Activated CD8-positive, alpha-beta T cell treated with anti-CD3 and anti-CD28 coated beads, Interleukin-2, amount 10 ng/mL, durations not matched to agents 7 days and 5 days (primary cell): ENCODE measurements at places on chromosomes 11 and 22. TPM values are rescaled to one million over a fixed set of nuclear protein-coding genes. Genes with fewer than 3 reads are reported as not detected.

DNA sequence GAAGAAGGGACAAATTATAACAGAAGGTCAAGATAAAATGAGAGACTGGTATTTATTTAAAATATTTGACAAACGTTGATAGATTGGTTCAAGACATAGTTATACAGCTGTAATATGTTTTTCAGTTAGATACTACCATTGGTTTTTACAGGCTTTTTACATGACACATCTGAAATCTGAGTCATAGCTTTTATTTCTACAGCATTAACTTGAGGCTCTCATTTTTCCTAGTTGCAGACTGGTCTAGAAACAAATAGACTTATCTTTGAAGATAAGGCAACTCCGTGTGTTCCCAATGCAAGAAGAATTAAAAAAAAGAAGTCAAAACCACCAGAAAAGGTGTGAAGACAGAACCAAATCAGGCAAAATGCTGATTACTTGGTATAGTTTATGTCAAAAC is 31.3 kb downstream of the CEP57 start:
- no peaks in the 10 kb centered on the region for H3K27me3 ChIP-seq
- no peak overlapping the region for H3K27ac ChIP-seq
- H3K36me3 ChIP-seq, result peaks cover 58% of the 10 kb centered on the region
- no peak for DNase-seq
- no peak overlapping the region for H3K4me3 ChIP-seq
- H3K4me1 ChIP-seq, result no peaks in the 10 kb centered on the region

The PRMT3 gene
- 19.9 TPM for total RNA-seq

The COX8A gene
- total RNA-seq, result 569 TPM

The SYT8 gene
- total RNA-seq, result not detected

- no peak overlapping the region for H3K27ac ChIP-seq
- H3K27me3 ChIP-seq, result peaks cover 7% of the 10 kb centered on the region
Measured at GRCh38 chr11:11135820-11136476, 217.1 kb downstream of the CSNK2A3 start.

The HBD gene
- not detected for total RNA-seq

DNA sequence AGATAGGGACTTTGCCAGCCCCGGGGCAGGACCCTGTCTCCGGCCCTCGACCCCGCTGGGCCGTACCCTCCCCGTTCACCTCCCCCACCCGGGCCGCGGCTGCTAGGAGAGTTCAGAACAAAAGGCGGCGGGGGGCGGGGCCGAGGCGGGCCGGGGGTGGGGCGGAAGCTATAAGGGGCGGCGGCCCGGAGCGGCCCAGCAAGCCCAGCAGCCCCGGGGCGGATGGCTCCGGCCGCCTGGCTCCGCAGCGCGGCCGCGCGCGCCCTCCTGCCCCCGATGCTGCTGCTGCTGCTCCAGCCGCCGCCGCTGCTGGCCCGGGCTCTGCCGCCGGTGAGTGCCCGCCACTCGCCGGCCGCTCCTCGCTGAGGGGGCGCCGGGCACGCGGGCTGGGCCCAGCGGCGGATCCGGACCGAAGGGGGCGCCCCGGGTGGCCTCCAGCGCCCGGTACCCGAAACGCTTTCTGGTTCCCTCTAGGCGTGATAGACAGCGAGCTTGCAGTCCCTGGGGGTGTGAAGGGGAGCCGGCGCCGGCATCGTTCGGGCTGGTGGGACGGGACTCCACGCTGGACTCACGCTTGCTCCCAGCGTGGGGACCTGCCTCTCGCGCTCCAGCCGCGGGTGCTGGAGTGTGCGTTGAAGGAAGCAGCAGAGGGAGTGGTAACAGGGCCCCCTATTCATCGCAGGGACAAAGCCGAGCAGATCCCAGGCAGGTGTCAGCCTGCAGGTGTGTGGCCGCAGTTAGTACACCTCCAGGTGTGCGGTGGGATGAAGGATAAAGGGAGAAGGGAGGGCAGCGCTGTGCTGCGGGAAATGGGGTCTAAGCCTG is at the start of gene MMP11:
TSS of gene MMP11 (plus strand) at position 201 of the 825 bp plus-strand sequence. CDS start at position 223, 22 bp downstream.
- peak within 1 kb of the TSS; percentile 49 for H3K27ac ChIP-seq
- peak within 1 kb of the TSS; percentile 54 for H3K4me3 ChIP-seq
- H3K27me3 ChIP-seq, result peaks cover 8% of the 10 kb centered on the region
- H3K36me3 ChIP-seq, result no peaks in the 10 kb centered on the region
- DNase-seq, result peak; percentile 62

GRCh38 chr11:132650969-132651720 is 881.2 kb downstream of the OPCML start:
- no peak overlapping the region for H3K4me3 ChIP-seq
- no peaks in the 10 kb centered on the region for H3K4me1 ChIP-seq
- H3K27me3 ChIP-seq, result no peaks in the 10 kb centered on the region
- DNase-seq, result no peak

The PNPLA5 gene
- total RNA-seq, result not detected

- no peak overlapping the region for H3K4me3 ChIP-seq
- H3K27ac ChIP-seq, result peak overlapping the region; percentile 52
- H3K27me3 ChIP-seq, result no peaks in the 10 kb centered on the region
- DNase-seq, result no peak
- H3K4me1 ChIP-seq, result no peaks in the 10 kb centered on the region
- peaks cover 48% of the 10 kb centered on the region for H3K36me3 ChIP-seq
Measured at GRCh38 chr11:3043315-3043871, 13.8 kb downstream of the CARS1 start.

DNA sequence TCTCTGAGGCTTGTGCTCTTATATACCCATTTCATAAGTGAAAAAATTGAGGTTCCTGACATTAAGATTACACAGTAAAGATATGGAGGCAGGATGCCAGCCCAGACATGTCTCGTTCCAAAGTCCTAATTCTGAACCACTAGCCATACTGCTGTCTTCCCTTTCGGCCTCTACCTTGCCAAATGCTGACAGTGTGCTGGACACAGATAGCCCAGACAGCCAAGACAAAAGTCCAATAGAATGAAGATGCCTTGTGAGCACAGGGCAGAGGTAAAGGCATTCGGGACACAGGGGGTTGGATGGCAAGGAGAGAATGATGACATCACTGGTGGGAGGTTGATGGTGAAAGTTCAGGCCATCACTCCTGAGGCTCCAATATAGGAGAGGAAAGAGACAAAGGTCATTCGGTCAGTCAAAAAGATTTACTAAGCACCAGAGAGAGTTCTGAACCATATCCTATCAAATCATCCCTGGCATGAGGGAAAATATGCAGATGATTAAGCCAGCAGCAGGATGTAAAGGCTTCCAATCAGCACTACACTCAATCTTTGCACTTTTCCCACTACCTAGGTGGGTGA is 174.0 kb upstream of the MTMR2 start:
- no peak overlapping the region for H3K27ac ChIP-seq
- H3K27me3 ChIP-seq, result no peaks in the 10 kb centered on the region
- H3K4me1 ChIP-seq, result no peaks in the 10 kb centered on the region
- H3K36me3 ChIP-seq, result peaks cover 14% of the 10 kb centered on the region
- no peak for DNase-seq

DNA sequence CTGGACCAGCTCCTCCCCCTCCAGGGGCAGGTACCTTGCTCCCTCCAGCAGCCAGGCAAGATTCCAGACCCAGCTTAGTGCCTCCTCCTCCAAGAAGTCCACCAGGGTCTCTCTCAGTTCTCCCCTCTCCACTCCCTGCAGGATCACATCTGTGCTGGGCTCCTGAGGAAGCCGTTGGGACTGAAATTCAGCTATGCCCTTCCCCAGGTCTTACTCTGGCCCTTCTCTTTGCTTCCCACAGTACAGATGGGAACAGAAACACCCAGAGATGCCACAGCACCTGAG is 14.6 kb downstream of the WNT7B start:
- no peaks in the 10 kb centered on the region for H3K36me3 ChIP-seq
- no peak overlapping the region for H3K4me3 ChIP-seq
- H3K4me1 ChIP-seq, result no peaks in the 10 kb centered on the region
- no peaks in the 10 kb centered on the region for H3K27me3 ChIP-seq

The FGF3 gene
- not detected for total RNA-seq

- no peaks in the 10 kb centered on the region for H3K27me3 ChIP-seq
- H3K4me1 ChIP-seq, result peaks cover 3% of the 10 kb centered on the region
- DNase-seq, result no peak
- H3K27ac ChIP-seq, result no peak overlapping the region
Measured at GRCh38 chr11:130295657-130296056, 19.1 kb downstream of the ZBTB44 start.

The FAM227A gene
- total RNA-seq, result 0.87 TPM

DNA sequence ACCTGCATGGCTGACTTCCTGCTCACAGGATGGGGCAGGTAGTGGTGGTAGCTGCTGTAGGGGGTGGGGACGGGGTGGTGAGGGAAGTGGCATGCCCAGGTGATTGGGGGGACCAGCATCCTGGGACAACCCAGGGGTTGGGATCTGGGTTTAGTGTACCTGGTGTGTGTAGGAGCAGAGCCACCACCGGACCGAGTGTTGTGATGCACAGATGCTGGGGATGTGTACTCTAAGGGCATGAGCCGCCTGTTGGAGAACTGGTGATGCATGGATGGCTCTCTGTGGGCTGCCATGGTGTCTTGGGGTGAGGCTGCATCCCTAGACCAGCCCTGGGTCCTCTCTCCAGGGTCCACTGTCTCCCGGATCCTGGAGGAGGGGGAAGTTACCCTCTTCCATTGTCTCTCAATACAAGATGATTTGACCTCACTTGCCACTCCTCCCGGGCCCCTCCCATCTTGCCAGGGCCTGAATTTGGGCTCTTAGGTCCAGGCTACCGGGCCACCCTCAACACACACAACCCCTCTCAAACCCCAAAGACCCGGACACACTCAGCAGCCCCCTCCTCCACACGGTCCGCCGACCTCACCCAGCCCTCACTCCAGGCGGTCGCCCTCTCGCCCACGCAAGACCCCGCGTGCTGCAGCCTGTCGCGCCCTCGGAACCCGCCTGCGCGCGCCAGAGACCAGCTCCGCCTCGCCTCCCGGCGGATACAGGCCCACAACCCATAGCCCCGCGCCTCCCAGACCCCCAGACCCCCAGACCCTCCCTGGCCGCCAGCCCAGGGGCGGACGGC is 619 bp downstream of the LRRC75B start:
- H3K27me3 ChIP-seq, result peaks cover 3% of the 10 kb centered on the region
- H3K27ac ChIP-seq, result peak overlapping the region; percentile 67
- H3K4me3 ChIP-seq, result peak overlapping the region; percentile 78

DNA sequence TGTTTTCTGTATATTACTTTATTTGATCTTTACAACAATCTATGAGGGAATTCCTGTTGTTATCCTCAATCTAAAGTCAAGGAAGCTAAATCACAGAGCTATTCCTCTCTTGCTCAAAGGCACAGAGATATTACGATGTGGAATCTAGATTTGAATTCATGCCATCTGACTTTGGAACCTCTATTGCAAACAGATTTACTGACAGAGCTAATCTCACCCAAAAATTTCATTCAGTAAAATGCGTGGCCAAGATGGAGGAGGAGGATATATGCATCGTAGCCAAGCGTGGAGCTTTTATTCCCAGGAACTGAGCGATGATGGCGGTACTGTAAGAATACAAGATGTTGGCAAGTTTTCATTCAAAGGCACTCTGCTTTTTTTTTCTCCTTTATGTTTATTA is 791.8 kb downstream of the CNTN5 start:
- no peak overlapping the region for H3K27ac ChIP-seq
- H3K4me1 ChIP-seq, result no peaks in the 10 kb centered on the region
- no peak for DNase-seq
- H3K27me3 ChIP-seq, result no peaks in the 10 kb centered on the region

The KAT5 gene
- total RNA-seq, result 68.7 TPM

- no peak overlapping the region for H3K27ac ChIP-seq
- peaks cover 17% of the 10 kb centered on the region for H3K4me1 ChIP-seq
- H3K27me3 ChIP-seq, result peaks cover 17% of the 10 kb centered on the region
- peaks cover 3% of the 10 kb centered on the region for H3K36me3 ChIP-seq
- no peak overlapping the region for H3K4me3 ChIP-seq
Measured at GRCh38 chr11:1796413-1797011, 32.8 kb upstream of the CTSD start.

- H3K27me3 ChIP-seq, result no peaks in the 10 kb centered on the region
- H3K27ac ChIP-seq, result no peak overlapping the region
- no peak for DNase-seq
- H3K4me3 ChIP-seq, result no peak overlapping the region
Measured at GRCh38 chr11:15901054-15901453, 455.3 kb downstream of the SOX6 start.

The KDM4D gene
- total RNA-seq, result 0.90 TPM

- H3K27ac ChIP-seq, result peak overlapping the region; percentile 99
- H3K4me3 ChIP-seq, result peak overlapping the region; percentile 29
- no peak for DNase-seq
- H3K36me3 ChIP-seq, result peaks cover 61% of the 10 kb centered on the region
- H3K4me1 ChIP-seq, result peaks cover 47% of the 10 kb centered on the region
Measured at GRCh38 chr11:75276186-75276585, 35.6 kb downstream of the TPBGL start.

DNA sequence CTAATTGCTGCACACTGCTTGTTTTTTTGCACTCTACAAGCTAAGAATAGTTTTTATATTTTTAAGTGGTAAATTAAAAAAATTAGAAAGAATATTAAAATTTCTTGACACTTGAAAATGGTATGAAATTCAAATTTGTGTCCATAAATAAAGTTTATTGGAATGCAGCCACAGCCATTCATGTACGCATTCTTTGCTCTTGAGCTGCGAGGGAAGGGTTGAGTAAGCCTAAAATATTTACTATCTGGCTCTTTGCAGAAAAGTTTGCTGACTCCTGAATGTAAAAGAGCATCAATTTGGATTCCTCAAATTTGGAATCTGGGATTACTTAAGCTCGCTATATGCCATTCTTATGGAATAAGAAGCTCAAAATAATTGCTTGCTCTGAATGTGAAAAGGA is 3.4 kb upstream of the ADAMTS8 start:
- H3K27ac ChIP-seq, result no peak overlapping the region
- H3K4me3 ChIP-seq, result no peak overlapping the region
- no peaks in the 10 kb centered on the region for H3K36me3 ChIP-seq
- DNase-seq, result no peak
- peaks cover 38% of the 10 kb centered on the region for H3K27me3 ChIP-seq
